ENCODE measurements at places on chromosomes 1 and 21.
A peak's percentile ranks its signal among the peaks of the same experiment; 100 is the strongest.

- DNase-seq = peak; percentile 27
These were observed 86.1 kb upstream of the BMP8A start for GRCh38 chr1:39405358-39405757.

- DNase-seq = peak; percentile 23
These were observed 10.4 kb upstream of the BOLA1 start for GRCh38 chr1:149888999-149889289.

GRCh38 chr1:975365-975764 is 6.5 kb downstream of the PERM1 start:
- DNase-seq = no peak

DNA sequence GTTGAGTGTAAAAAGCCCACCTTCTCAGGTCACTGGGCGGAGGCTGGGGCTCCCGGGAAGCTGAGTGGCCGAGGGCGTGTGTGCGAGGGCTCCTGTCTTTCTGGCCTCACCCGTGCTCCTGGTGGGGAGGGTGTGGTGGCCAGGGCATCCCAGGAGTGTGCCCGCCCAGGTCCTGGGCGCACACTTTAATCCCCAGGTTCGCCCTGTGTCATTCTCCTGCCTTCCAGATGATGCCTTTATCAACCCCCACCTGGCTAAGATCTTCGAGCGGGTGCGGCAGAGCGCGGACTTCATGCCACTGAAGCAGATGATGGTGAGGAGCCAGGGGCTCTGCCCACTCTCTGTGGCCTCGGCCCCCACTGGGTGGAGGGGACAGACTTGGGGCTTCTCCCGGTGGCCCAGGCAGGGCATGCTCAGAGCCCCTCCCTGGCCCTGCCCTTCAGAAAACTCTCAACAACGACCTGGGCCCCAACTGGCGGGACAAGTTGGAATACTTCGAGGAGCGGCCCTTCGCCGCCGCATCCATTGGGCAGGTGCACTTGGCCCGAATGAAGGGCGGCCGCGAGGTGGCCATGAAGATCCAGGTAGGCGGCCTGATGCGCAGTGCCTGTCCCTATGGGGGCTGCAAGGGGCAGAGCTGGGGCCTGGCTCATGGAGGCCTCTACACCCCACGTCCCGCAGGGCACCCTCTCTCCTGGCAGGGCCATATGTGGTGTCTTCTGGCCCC is 42.5 kb downstream of the COQ8A start:
- DNase-seq = no peak

- no peak for DNase-seq
These were observed 97.2 kb downstream of the VPS13D start for GRCh38 chr1:12326986-12327385.

- DNase-seq = no peak
These were observed 163.2 kb downstream of the SNX7 start for GRCh38 chr1:98824736-98825135.

DNA sequence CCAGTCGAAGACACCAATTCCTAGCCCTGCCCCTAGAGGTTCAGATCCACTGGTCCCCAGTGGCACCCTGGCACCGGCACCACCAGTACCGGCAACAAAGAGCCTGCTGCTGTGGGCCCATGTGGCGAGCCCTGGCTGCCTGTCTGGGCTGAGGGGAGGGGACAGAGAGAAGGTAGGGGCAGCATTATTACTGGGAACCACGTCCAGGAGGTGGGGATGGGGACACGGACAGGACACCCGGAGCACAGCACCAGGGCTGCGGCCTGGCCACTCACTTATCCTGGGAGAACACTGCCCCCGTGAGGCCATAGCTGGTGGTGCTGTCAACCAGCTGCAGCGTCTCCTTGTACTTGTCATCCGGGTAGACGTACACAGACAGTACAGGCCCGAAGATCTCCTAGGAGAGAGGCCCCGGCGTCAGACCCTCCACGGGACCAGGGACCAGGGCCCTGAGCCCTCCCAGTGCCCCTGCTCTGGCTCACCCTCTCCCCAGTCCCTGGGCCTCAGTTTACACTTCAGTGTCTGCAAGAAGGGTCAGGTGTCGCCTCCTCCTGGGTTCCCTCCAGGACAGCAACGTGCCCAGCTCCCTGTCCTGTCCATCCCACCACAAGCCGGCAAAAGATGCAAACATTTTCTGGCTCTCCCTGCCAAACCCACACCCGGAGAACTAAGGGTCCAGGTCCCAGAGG is 15.8 kb upstream of the TAS1R2 start:
- peak; percentile 93 for DNase-seq
